ENCODE measurements at places on chromosomes 7 and 10.
A peak's percentile ranks its signal among the peaks of the same experiment; 100 is the strongest.

DNA sequence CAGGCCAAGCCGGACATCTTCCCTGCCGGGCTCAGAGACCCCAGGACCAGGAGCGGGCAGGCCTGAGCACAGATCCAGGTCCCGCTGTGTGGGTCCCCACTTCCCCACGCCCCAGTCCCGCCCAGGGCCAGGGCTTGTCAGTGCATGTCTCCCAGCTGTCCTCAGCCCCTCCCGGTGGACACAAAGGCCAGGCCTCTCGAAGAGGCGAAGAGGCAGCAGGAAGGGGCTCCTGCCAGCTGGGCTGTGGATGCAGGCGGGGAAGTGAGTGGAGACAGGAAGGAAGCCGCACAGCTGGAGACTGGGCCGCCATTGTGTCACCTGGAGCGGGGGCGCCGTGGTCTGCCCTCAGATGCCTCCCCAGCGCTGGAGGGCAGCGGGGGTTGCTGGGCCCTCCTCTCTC, 4.8 kb downstream of the GRIFIN start:
- DNase-seq, result no peak

DNA sequence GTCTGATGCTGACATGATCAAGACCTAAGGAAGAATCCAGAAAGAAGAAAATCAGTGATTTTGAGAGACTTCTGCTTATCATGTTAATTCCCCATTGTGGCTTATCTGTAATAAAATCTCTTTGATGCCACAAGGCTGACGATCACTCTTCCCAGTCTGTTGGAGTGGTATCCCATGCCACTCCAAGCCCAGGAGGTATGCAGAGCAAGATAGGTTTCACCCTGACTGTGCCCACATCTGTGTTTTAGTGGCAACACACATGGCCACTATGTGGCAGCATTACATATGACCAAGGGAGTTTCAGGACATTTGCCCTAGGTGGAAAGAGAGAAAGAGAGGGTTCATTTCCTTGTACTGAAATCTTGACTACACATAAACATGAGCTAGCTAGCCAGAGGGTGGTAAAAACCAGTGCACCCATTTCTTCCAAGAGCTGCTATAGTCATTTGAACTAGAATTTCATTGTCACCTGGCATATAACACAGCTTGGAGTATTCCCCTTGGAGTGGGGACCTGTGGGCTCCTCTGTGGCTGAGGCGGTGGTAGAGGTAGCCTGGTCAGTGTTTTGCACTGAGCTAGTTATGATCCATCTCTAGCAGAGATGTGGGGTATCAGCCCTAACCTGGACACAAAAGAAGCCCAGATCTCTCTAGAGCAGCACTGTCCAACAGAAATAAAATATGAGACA, 20.8 kb downstream of the LAMB4 start:
- DNase-seq, result peak; percentile 32

DNA sequence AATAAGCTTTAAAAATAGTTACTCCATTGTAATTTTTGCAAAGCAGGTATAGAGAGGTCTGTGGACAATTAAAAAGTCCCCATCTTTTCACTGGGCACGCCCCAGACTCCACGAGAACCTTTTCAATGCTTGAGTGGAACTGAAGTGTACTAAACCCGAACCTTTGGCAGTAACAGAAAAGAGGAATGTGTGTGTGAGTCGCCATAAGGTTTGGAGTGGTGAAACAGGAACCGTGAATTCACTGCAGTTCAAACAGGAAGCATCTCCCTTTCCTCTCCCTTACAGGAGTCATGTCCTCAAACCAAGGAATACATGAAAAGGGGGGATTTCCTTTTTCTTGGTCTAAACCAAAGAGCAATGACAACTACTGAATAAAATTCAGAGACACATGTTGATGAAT, 23.2 kb downstream of the NDUFB2 start:
- peak; percentile 54 for DNase-seq

DNA sequence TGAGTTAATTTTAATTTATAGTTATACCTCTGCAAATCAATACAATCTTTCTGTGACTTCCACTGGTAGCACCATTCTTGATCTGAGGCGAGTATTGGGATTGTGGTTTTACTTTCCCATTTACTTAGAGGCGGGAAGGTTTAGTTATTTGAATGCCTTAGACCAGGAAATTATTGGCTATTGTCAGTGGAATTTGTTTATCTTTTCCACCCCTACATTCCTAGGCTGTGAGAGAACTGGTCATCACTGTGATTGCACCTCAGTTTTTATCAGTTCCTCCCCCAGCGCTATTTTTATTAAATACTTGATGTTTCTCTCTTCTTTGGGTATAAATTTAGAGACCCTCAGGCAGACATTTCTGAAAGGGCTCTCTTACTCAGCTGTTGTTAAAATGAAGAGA, 29.9 kb downstream of the CDK14 start:
- DNase-seq, result no peak

DNA sequence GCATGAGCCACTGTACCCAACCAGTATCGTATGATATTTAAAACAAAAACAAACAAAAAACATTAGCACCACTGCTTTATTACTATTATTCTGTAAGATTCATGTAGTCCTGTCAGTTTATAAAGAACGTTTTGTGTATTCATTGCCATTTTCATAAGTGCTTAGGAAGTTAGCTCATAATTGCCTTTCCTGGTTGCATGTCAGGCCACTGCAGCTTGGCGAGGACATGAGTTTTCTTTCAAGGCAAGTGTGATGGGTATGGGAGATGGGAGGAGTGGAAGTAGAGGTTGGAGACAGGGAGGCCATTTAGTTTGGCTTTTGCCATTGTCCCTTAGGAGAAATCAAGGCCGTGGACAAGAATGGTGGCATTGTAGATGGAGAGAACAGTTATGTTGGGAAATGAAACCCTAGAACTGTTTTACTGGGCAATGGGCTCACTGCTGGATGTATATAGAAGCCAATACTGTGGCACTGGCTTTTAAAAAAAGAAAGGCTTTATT, 48.9 kb downstream of the TYW1 start:
- DNase-seq, result no peak

DNA sequence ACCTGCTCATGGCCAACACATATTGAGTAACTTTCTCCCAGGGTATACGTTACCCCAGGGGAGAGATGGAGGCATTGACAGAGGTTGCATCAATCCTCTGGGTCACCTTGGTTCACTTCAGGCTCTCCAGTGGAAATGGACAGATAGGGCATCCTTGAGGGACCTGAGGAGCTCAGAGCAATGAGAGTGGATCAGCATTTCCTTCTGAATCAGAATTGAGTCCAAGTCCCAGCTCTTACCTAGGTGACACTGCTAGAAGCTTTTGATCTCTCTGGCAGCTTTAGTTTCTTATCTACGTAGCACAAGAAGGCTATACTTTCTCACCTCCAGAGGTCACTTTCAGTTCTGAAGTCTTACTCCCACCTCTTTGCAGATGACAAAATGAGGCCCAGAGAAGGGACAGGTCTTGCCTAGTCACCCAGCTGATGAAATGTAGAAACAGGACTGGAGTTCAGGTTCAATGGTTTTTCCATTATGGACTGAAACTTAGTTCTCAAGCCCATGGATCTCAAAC, 35.2 kb downstream of the PANK1 start:
- DNase-seq, result no peak
